ENCODE measurements at places on chromosomes 3 and 15.

- no peak for DNase-seq
Measured at GRCh38 chr15:68818769-68819494, 1.8 kb downstream of the ANP32A start.

- DNase-seq, result no peak
Measured at GRCh38 chr3:68136411-68136810, 482.0 kb upstream of the SUCLG2 start.

DNA sequence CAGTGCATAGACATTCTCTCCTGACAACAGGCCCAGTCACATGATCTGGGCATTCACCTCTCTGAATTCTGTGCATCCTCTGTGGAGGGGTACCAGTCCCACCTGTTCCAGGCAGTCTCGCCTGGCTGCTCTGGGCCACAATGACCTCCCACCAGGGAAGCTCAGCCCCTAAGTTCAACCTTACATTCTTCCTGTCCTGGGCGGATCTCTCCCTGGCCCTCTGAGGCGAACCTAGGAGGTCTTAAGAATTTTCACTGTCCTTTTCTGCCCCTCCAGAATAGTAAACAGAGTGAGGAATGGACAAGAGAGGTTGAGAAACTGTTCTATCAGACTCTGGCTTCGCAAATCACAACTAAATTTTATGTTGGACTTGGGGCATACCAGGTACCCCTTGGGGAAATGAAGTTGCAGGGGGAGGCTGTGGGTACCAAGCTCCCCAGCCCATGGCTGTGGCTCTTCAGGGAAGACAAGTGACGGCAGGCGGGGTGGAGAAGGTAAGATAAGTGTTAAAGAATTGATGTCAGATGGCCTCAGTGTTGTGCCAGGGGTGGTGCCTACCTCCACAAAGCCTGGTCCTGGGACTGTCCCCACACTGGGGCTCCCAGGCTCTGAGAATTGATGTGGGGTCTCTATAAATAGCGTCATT lies 5.3 kb downstream of the SCN5A start:
- no peak for DNase-seq

- no peak for DNase-seq
Measured at GRCh38 chr3:176766862-176767261, 430.4 kb downstream of the TBL1XR1 start.

- DNase-seq, result no peak
Measured at GRCh38 chr3:32816439-32817256, 1.1 kb upstream of the TRIM71 start.
